ENCODE measurements at places on chromosomes 7 and 10.

GRCh38 chr10:114821915-114822443 is 399 bp downstream of the FHIP2A start:
- peak; percentile 4 for DNase-seq

DNA sequence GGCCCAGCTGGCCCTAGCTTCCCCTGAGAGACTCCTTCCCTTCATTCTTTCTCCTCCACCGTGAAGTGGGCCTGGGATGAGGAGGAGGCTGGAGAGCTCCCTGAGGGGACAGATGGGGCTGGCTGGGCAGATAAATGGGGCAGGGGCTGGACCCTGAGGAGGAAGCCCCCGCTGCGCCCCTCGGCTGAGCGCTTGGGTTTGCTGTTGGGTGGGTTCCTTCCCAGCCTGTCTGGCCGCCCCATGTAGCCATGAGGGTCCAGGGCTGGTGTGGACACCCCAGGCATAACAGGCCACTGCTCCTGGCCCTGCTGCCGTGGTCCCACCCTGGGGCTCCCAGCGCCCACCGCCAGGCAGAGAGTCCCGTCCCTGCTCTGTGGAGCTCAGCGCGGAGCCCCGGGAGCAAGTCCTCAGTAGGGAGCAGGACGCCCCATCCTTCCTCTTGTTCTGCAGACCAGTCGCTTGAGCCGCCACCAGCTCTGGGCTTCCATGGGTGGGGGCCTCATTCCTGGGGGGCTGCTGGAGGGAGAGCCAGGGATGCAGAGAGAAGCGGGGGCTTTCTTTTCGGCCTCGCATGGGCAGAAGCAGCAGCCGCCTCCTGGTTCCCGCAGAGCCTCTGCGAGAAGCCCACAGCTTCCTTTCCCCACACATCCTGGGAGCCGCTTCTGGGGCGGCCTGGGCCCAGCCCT is 266.4 kb upstream of the TCERG1L start:
- DNase-seq = no peak

GRCh38 chr10:85003083-85003482 is 674.7 kb downstream of the CCSER2 start:
- no peak for DNase-seq

DNA sequence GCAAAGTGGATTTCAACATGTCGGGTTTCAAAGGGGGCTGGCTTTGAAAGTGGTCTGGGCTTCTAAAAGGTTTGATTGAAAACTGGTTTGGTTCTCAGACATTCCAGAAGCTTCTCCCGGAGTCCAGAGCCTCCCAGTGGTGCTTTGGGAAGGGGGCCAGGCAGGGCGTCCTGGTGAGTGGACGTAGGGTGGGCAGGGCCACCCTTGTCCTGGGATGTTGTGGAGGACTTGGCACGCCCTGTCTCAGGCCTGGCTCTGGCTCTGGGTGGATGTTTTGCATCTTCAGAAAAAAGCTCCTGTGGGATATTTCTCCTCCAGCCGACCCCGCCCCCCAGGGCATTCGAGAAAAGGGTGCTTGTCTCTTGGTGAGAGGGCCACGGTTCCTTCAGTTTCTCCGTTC is 31.2 kb downstream of the GRIFIN start:
- no peak for DNase-seq

DNA sequence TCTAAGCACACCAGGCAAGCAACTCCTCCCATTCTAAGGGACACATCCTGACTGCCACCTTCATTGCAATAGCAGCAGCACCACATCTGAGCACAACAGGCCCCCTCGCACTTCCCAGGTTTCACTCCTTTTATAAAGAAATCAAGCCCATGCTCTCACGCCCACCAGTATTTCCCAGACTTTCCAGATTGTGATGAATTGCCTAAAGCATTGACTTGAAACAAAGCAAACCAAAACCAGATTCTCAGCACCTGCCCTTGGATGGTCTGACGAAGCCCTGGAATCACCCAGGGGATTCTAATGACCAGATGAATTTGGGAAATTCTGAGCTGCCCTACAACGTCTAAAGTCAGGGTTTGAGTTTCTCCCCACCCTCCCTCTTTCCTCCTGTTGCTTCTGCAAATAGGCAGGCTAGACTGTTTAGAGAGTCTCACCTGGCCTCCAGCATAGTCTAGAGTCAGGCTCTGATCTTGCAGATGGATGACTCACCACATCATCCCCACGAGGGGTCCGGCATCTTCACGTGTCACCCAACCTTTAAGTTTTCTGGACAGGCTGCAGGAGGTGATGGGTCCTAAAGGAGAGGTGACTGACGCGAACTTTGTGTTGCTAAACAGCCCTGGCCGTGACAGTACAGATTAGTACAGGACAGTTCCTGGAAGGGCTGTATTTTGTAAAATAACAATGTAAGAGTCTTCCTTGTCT is 198.0 kb downstream of the SKIDA1 start:
- DNase-seq = no peak

GRCh38 chr7:116315803-116316202 is 105.5 kb downstream of the TES start:
- DNase-seq = no peak

DNA sequence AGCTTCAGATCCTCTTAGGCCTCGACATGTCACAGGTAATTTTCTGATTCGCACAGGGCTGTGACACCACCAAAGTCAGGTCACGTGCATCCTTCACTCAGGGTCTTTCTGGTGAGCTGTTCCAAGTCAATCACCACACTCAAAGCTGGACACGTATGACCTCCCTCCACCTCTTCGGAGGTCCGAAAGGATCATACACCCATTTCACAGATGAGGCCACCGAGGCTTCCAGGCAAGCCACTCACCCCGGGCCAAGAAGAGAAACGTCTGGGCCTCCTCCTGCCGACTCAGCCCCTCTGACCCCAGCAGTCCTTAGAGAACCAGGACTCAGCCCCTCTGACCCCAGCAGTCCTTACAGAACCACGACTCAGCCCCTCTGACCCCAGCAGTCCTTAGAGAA is 74.6 kb downstream of the FOXL3 start:
- DNase-seq = no peak

DNA sequence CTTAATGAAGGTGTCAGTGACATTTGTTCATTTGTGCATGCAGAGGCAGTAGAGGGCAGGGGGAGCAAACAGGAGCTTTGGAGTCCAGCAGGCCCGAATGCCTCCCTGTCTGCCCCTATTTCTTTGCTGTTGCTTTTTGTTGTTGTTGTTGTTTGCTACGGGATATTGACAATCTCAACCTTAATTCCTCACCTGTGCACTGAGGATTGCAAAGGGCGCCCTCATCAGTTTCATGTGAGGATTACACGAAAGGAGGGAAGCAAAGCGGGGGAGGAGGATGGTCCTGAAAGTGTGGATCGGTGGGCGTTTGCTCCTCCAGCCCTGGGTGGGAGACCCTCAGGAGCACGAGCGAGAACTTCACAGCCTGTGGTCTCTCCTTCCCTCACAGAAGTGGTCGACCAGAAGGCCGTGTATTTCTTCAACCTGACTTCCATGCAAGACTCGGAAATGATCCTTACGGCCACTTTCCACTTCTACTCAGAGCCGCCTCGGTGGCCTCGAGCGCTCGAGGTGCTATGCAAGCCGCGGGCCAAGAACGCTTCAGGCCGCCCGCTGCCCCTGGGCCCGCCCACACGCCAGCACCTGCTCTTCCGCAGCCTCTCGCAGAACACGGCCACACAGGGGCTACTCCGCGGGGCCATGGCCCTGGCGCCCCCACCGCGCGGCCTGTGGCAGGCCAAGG is 9.6 kb downstream of the GDF10 start:
- DNase-seq = no peak

- no peak for DNase-seq
Measured at GRCh38 chr7:45978010-45978681, 57.1 kb upstream of the IGFBP3 start.

GRCh38 chr10:81696609-81697388 is 178.2 kb upstream of the NRG3 start:
- no peak for DNase-seq

- no peak for DNase-seq
Measured at GRCh38 chr7:54788664-54789063, 29.7 kb upstream of the SEC61G start.

- no peak for DNase-seq
Measured at GRCh38 chr10:113199459-113199858, 249.4 kb downstream of the TCF7L2 start.

DNA sequence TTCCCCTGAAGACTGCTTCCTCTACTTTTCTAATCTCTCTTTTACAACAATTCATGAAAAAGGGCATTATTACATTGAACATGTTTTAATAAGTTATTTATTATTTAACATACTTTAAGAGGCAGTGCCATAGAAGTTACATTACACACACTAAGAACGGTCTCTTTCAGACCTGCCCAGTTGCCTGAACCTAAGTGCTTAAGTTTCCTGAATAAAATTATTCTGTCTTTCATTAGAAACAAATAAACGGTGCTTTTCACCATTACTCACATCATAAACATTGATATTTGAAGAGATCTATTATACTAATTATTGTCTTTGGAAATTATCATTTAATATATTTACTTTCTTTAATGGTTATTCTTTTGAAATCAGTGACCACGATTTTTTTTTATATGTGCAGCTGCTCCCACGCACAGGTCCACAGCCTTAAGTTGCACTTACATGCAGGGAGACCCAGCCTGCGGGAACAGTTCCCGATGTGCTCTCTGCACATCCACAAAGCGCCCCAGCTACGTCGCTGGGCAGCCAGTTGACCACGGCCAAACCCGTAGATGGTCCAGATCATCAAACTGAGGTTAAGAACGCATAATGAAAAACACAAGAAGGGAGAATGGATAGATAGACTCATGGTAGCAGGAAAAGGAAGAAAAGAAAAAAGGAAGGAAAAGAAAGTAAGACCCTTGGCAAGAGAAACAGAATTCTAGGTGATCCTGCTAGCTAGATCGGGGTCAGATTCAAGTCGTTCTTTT is 437.0 kb upstream of the MGMT start:
- no peak for DNase-seq

DNA sequence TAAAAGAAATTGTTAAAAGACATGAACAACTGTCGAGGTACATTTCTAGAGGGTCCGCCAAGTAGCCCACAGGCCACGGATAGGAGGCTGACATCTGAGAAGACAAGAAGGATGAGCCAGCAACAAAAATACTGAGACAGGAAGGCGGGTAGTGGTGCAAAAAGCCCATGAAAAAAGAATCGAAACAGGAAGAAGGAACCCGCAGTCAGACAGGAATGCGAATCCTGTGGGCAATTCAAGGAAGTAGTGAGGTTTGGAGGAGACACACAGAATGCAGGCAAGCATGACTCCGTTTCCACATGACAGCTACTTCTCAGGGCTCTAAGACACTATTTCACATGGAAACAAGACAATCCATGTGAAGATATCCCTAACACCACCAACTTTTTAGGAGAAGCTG is 125.2 kb downstream of the DOCK4 start:
- DNase-seq = no peak

DNA sequence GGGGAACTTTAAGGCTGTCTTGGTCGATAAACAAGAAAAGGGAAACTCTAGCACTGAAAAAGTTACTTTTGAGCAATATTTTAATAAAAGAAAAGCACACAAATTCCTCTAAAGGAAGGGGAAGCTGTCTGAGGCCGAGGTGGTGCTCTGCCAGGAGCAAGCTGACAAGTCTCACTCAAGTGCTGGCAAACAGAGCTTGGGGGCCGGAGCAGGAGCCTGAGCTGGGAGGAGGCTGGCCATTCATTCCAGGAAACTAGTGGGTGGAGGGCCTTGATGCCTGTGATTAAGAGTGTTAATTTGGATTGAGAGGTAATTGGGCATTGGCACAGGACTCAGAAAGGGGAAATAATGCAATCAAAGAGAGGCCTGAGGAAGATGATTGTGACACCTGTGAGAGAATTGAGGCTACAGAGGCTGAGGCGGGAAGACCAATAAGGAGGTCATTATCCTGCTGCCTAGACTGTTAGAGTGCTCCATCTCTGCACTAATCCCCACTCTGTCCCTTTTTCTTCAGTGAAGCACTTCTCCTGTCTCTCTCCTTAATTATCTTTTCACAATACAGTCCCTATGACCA is 154.9 kb upstream of the COL1A2 start:
- no peak for DNase-seq

- no peak for DNase-seq
Measured at GRCh38 chr7:118195837-118196474, 12.0 kb downstream of the LSM8 start.

GRCh38 chr7:151017370-151017952 is 6.8 kb downstream of the ATG9B start:
- DNase-seq = no peak

All from stimulated activated CD8-positive, alpha-beta memory T cell treated with anti-CD3 and anti-CD28 coated beads, Interleukin-7, amount 100 ng/mL, for 1 hour (primary cell).